ENCODE measurements at places on chromosomes 1 and 21.
A peak's percentile ranks its signal among the peaks of the same experiment; 100 is the strongest.

DNA sequence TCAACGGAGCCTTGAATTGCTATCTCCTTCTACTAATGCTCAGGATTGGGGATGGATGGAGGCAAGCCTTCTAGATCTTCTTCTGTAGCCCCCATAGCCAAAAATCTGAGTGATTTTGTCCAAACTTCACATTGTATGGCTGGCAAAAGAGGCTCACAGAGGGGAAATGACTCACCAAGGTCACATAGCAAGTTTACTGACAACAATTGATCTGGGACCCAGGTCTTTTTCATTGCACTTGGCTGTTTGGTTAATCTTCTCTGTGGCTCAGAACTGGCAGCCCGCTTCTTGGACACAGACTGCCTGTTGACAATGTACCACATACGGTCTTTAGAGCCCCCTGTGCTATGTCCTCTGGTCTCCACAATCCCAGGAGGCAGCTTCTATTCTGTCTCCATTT lies 3.0 kb upstream of the LACTBL1 start:
- no peak for DNase-seq

DNA sequence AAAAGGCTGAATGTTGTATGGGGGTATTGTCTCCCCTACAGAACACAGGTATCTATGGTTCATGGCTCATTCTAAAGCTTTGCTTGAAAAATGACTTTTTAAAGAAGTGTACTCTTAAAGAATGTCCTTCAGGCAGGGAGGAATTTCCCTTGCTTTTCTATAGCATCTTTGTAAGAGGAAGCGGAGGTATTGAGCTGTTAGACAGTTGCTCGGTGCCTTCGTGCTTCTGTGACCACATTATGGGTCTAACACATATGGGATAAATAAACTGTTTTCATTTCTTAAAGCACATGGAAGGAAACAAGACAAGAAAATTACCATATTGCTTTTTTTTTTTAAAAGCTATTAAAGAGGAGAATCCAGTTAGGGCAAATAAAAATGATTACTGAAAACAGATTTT lies 182.9 kb downstream of the NTNG1 start:
- DNase-seq, result no peak

GRCh38 chr1:30807318-30808066 lies 49.9 kb upstream of the LAPTM5 start:
- DNase-seq, result no peak

GRCh38 chr1:184356891-184357290 lies 29.9 kb upstream of the C1orf21 start:
- DNase-seq, result no peak

GRCh38 chr1:174743654-174744561 lies 255.8 kb upstream of the CACYBP start:
- no peak for DNase-seq

GRCh38 chr1:61925591-61926298 lies 183.5 kb downstream of the PATJ start:
- DNase-seq, result no peak

- no peak for DNase-seq
Observed at GRCh38 chr1:153122831-153123421, 9.6 kb upstream of the SPRR2F start.

DNA sequence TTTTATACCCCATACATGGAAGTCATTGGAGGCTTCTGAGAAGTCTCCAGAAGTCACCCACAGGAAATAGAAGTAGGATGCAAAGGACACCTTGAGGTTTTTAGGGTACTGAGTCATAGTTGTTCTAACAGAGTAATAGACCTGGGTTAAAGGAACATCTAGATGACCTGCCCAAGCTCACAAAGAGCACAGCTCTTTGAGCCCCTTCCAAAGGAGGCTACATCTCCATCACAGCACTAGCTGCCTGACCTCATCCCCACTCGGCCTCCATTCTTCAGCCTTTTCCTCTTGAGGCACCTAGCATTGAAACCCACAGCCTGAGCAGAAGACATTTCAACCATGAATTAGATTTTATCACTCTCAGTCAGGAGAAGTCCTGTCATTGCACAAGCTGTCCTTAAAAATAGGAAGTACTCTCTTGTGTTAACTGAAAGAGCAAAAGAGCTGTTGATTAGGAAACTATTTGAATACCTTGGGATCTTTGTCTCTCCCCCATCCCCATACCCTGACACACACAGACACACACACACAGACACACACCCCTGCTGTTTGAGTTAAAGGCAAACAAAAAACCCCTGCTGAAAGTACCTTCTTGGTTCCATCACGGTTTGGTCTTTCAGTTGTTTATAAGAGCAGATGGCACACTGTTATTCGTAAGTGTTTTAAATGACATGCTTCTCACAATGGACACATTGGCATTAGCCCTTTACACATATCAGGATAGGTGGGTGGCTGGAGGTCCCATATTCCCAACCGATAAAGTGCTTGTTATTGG lies 22.2 kb downstream of the MKNK1 start:
- DNase-seq, result no peak

DNA sequence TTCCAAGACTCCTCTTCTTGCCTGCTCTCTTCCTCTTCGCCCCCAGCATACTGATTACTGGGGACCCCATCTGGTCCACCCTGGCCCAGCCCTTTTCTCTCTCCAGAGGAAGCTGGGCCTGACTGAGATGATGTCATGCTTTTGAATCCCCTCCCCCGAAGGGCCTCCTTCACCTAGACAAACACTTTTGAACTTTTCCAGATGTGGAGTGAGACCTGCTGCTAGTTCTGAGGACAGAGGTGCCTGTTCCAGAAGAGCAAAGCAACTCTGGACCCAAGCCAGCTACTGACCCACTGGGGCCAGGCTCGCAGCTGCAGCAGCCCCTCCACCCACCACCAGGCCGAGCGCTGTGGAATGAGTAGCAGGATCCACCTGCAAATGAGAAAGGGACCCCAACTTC lies 8.4 kb downstream of the CD34 start:
- DNase-seq, result no peak

DNA sequence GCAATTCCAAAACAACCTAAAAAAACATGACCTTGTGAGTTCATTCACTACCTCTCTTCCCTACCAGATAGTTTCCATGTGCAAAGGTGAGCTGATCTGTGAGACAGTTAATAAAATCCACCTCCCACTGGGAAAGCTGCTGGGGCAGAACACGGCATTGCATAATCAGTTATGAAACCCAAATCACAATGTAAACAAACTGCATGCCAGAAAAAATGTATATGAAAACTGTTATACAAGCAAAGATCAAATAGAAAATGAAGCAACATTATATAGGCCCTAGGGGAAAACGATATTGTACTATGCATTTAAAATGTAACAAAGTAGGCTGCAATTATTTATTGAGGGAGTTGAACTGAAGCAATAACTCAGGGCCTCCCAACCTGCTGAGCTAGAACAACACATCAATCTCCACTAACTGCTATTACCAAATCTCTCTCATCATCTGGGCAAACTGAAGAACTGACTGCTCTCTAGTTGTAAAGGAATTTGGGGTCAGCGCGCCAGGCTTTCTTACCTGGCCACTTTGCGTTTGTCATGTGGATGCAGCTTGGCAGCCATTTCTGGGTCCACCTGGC lies 31.0 kb downstream of the TRIT1 start:
- DNase-seq, result no peak

GRCh38 chr1:175757381-175758015 lies 14.1 kb upstream of the TNR start:
- DNase-seq, result no peak

DNA sequence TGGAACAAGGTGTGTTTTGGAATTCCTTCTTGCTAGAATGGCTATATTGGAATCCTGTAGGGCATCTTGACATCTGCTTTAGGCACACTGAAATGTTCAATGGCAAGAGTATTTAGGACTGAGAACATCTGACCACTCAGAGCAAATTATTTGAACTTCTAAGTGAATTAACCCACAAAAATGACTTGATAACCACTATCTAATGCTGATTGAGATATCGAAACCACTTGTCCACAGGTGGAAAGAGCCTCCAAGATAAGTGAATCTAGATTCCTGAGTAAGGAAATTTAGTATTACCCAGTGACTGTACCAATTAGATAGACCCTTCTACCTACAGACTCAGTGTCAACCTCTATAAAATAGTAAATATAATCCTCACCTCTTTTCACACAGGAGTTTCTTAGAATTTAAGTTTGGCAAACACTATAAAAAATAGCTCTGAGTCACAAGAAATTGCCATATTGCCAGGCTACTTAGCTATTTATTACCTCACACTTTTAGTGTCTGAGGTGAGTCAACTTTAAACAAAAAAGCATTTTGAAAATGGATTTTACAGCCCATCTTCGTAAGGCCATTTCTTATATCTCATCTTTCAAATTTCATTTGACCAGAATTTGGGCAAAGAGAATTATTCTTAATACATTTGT lies 421.8 kb downstream of the PTBP2 start:
- no peak for DNase-seq

DNA sequence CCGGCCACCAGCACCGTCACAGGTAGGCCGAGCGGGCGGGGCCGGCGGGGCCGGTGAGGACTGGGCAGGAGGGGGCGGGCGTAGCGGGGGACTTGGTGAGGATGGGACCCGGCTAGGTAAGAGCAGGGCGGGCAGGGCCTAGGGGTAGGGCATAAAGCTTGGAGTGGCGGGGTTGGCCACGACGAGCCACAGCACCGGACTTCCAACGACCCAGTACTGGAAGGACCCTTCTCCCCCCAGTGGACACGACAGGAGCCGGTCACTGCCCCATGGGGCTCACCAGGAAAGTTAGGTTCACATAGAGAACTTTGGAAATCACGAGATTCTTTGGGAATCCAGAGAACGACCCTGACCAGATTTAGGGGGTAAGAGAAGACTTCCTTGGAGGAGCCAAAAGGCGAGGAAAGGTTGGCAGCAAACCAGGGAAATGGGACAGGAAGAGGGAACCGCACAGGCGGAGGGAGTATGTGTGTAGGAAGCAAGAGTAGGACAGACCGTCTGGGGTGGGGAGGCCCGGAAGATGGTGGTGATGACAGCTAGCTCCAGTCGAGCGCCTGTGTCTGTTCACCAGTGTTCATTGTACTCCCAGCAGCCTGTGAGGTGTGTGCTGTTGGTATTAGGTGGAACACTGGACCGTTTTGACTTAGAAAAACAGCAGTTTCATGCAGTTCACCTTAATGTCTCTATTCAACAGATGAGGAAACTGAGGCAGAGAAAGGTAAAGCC lies 20.4 kb downstream of the ZNF362 start:
- DNase-seq, result no peak

- DNase-seq, result peak; percentile 16
Observed at GRCh38 chr1:169546087-169546995, 39.9 kb downstream of the F5 start.

DNA sequence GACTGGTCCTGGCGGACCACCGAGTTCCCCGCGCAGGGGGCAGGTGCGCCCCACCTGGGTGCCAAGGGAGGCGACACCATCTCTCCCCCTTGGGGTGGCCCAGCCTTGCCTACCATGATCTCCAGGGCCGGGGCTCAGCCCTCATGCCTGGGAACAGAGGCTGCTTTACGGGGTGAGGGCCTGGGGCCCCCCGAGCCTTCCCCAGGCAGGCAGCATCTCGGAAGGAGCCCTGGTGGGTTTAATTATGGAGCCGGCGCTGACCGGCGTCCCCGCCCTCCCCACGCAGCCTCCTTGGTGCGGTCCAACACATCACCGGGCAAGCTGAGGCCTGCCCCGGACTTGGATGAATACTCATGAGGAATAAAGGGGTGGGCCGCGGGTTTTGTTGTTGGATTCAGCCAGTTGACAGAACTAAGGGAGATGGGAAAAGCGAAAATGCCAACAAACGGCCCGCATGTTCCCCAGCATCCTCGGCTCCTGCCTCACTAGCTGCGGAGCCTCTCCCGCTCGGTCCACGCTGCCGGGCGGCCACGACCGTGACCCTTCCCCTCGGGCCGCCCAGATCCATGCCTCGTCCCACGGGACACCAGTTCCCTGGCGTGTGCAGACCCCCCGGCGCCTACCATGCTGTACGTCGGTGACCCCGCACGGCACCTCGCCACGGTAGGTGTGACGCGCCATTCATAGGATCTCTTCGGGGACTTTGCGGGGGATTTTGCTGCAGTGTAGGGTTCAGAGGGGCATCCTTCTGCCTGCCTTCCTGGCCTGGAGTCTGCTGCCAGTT lies 38.2 kb downstream of the TP73 start:
- DNase-seq, result no peak

- no peak for DNase-seq
Observed at GRCh38 chr21:45064618-45065399, 9.6 kb upstream of the ADARB1 start.

DNA sequence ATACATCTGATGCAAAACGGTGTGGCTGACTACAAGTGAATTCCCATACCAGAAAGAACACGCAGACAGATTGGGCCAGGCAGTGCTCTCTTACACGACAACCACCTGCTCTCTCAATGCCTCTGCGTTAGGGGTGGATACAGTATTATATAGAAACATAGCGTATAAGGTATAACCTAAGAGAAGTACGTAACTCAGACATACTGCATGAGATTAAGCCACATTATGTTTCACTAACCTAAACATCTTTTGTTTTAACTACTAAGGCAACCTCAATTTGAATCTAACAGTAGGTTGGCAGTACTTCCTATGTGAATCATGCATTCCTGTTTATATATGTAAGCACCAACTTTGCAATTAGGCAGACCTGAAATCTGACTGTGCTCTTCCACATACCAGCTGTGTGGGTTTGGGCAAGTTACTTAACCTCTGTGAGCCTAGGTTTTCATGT lies 58.1 kb upstream of the COA6 start:
- no peak for DNase-seq

DNA sequence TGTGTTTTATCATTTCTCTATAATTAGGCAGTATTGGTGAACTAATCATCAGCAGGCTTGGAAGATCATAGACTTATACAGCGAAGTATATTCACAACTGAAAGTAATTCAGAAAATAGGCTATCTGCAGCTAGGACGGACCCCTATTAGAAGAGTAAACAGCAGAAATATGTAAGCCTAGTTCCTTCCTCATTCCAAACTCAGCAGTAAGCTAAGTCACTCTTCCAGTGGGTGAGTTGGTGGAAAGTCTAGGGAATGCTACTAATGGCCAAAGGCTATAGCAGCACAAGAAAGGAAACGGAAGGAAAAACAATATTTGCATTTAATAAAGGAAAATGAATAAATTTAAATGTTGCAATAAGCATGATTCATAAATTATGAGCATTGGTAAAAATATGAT lies 918.1 kb upstream of the TMPRSS15 start:
- no peak for DNase-seq

DNA sequence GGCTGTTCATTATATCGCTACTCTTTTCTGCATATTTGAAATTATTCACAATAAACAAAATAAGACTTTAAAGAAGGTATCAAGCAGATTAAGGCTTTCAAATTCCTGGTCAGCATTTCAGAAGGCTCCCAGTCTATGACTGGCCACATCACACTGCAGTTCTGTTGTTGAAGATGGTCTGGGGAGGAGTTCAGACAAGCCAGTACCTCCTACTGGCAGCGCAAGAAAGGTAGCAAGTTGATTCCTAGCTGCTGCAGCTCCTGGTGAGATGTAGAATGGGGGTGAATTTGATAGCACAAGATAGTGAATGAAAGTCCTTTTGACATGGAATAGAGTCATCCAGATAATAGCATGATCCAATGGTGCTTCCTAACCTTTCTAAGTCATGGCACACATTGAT lies 88.2 kb upstream of the BEND5 start:
- DNase-seq, result no peak

- DNase-seq, result no peak
Observed at GRCh38 chr1:54499360-54500106, 48.5 kb upstream of the ACOT11 start.

Data from activated T-helper 1 cell treated with anti-CD3 and anti-CD28 coated beads, Interleukin-2, amount 50 U/mL, for 16 hours (primary cell).